ENCODE measurements at places on chromosomes 4 and X. TPM values are rescaled to one million over a fixed set of nuclear protein-coding genes. Genes with fewer than 3 reads are reported as not detected.

Gene CLDN24
- not detected for total RNA-seq

DNA sequence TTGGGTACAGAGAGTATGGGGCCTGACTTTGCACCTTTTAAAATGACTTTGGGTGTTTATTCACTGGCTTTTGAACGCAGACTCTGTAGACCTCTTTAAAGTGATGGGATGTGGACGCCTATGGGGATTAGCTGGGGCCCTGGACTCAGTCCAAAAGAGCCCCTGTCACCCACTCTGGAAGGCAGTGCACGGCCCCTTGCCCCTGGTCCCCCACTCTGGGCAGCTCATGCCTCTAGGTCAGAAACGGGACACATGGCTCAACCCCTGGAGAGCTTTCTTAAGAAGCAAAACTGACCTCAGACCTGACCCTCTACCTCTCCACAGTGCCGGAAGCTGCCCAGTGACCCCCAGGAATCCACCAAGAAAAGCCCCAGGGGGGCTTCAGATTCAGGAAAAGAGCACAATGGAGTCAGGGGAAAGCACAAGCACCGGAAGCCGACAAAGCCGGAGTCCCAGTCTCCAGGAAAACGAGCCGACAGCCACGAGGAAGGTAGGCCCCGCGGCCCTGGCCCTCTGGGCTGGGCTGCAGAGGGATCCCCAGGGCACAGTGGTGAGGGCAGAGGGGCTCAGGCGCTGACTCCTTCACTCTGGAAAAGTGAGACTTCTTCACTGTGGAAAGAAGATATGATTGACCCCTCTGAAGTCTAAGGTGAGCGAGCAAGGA lies 38.4 kb downstream of the BCORL1 start:
- no peaks in the 10 kb centered on the region for H3K27me3 ChIP-seq
- H3K4me3 ChIP-seq: no peak overlapping the region
- H3K4me1 ChIP-seq: peaks cover 5% of the 10 kb centered on the region
- H3K27ac ChIP-seq: no peak overlapping the region
- H3K36me3 ChIP-seq: peaks cover 55% of the 10 kb centered on the region

GRCh38 chr4:25113915-25114904 lies 46.0 kb downstream of the SEPSECS start:
- no peaks in the 10 kb centered on the region for H3K27me3 ChIP-seq
- no peaks in the 10 kb centered on the region for H3K36me3 ChIP-seq
- no peak overlapping the region for H3K27ac ChIP-seq
- no peak overlapping the region for H3K4me3 ChIP-seq
- no peak for ATAC-seq
- H3K4me1 ChIP-seq: no peaks in the 10 kb centered on the region

DNA sequence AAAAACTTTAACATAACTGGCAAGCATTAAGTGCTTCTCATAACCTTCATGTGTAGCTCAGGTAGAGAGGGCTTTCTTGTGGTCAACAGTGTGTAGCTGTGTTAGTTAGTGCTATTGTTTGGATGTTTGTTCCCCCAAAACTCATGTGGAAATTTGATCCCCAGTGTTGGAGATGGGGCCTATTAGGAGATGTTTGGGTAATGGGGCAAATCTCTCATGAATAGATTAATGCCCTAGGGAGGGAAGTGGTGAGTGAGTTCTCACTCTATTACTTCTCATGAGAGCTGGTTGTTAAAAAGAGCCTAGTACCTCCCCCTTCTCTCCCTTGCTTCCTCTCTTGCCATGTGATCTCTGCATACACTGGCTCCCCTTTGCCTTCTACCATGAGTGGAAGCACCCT lies 16.5 kb upstream of the SLC25A43 start:
- H3K27ac ChIP-seq: no peak overlapping the region
- H3K27me3 ChIP-seq: no peaks in the 10 kb centered on the region
- ATAC-seq: no peak
- no peak overlapping the region for H3K4me3 ChIP-seq

Gene HEPH
- not detected for total RNA-seq

DNA sequence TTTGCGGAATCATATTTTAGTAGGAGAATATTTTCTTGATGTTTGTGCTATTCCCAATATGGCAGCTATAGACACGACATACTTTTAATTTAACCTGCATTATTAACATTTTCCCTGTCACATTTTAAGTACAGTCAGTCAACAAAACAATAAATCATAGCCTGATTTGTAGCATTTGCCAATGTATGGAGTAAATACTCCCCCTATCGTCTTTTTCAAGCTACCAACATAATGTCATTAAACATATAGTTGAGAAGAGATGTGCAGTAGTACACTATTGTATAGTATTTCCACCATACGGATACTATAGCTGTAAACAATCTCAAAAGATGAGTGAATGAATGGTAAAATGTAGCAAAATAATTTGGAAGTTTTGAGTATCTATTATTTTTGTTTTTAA lies 303.7 kb upstream of the MAGEB2 start:
- H3K36me3 ChIP-seq: no peaks in the 10 kb centered on the region
- no peak overlapping the region for H3K27ac ChIP-seq
- H3K4me3 ChIP-seq: no peak overlapping the region
- no peaks in the 10 kb centered on the region for H3K4me1 ChIP-seq
- ATAC-seq: no peak

Gene EDA
- total RNA-seq: 6.5 TPM

GRCh38 chr4:67083496-67083895 lies 461.8 kb downstream of the CENPC start:
- no peak overlapping the region for H3K27ac ChIP-seq
- H3K4me3 ChIP-seq: no peak overlapping the region
- H3K4me1 ChIP-seq: no peaks in the 10 kb centered on the region
- H3K36me3 ChIP-seq: no peaks in the 10 kb centered on the region
- no peak for ATAC-seq

Gene RNF128
- not detected for total RNA-seq

Gene VCX2
- not detected for total RNA-seq

Gene XK
- total RNA-seq: not detected

Gene ACE2
- total RNA-seq: 0.16 TPM

Gene TCEAL3
- 4.1 TPM for total RNA-seq

GRCh38 chr4:177596035-177596434 lies 153.8 kb upstream of the AGA start:
- ATAC-seq: peak; percentile 98
- H3K27me3 ChIP-seq: no peaks in the 10 kb centered on the region
- H3K27ac ChIP-seq: no peak overlapping the region

DNA sequence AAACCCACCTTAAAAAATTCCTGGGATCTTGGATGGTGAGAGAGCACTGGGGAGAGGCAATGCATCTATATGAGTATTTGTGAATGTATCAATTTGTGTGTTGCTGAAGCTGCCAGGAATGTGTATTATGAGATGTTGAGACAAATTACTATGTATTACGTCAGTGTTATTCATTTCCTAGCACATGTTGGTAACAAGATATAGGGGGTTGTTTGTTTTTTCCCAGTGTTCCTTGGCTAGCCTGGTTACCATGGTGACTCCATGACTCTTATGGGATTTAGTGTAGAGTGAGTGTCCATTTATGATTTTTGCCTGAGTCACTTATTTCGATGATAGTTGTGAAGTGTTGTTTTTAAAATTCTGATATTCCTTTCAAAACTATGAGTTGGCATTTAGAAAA lies 65.6 kb downstream of the RAB40A start:
- no peak overlapping the region for H3K27ac ChIP-seq
- H3K36me3 ChIP-seq: no peaks in the 10 kb centered on the region
- ATAC-seq: no peak
- H3K4me1 ChIP-seq: no peaks in the 10 kb centered on the region
- H3K4me3 ChIP-seq: no peak overlapping the region
- no peaks in the 10 kb centered on the region for H3K27me3 ChIP-seq

Gene TBC1D8B
- total RNA-seq: 0.84 TPM

GRCh38 chr4:137470806-137471205 lies 61.5 kb downstream of the PCDH18 start:
- H3K4me3 ChIP-seq: no peak overlapping the region
- no peak overlapping the region for H3K27ac ChIP-seq
- H3K36me3 ChIP-seq: no peaks in the 10 kb centered on the region
- H3K27me3 ChIP-seq: no peaks in the 10 kb centered on the region
- H3K4me1 ChIP-seq: no peaks in the 10 kb centered on the region

- no peaks in the 10 kb centered on the region for H3K27me3 ChIP-seq
- H3K27ac ChIP-seq: no peak overlapping the region
- no peaks in the 10 kb centered on the region for H3K36me3 ChIP-seq
Observed at GRCh38 chr4:28360681-28361080, 1500.0 kb downstream of the STIM2 start.

DNA sequence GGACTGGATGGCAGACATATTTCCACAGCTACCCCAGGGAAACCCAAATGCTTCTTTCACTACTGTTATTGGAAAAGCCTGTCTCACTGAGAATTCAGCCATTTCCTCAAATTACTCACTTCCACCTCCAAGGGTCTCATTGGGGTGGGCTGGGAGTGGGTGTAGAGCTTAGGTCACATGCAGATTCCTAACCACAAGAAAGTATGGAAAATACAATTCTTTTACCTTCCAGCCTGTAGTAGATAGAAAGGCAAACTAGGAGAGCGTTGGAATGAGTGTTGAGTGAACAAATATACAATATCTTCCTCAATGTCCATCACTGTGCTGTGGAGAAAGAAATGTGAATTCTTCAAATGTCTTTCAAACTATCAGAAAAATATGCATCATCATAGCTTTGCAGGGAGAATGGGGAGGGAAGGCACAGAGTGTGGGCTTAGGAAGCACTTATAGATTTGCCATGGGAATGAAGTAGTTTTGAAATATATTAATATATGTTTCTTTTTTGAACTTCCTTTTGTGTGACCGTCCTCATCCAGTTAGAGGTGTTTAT lies 245.3 kb upstream of the JADE1 start:
- no peak for ATAC-seq
- no peak overlapping the region for H3K27ac ChIP-seq
- no peak overlapping the region for H3K4me3 ChIP-seq
- H3K36me3 ChIP-seq: no peaks in the 10 kb centered on the region

DNA sequence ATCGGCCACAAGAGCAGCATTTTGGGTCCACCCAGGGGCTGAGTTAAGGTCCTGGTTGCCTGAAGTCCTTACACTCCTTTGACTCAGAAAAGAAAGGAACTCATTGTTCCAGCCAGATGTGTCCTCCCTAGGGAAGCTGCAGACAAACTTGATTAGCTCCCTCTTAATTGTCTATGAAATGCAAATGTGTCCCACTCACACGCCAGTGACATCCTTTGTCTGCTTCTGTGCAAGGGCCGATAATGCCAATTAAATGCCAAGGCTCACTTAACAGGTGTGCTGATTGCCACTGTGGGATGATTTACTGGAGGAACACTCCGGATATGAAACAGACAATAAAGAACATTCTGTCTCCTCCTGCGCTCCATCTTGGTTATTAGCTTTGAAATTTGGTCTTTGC lies 332.9 kb upstream of the CPEB2 start:
- H3K4me1 ChIP-seq: no peaks in the 10 kb centered on the region
- ATAC-seq: no peak
- no peak overlapping the region for H3K4me3 ChIP-seq
- peaks cover 10% of the 10 kb centered on the region for H3K27me3 ChIP-seq
- H3K27ac ChIP-seq: no peak overlapping the region
- no peaks in the 10 kb centered on the region for H3K36me3 ChIP-seq

DNA sequence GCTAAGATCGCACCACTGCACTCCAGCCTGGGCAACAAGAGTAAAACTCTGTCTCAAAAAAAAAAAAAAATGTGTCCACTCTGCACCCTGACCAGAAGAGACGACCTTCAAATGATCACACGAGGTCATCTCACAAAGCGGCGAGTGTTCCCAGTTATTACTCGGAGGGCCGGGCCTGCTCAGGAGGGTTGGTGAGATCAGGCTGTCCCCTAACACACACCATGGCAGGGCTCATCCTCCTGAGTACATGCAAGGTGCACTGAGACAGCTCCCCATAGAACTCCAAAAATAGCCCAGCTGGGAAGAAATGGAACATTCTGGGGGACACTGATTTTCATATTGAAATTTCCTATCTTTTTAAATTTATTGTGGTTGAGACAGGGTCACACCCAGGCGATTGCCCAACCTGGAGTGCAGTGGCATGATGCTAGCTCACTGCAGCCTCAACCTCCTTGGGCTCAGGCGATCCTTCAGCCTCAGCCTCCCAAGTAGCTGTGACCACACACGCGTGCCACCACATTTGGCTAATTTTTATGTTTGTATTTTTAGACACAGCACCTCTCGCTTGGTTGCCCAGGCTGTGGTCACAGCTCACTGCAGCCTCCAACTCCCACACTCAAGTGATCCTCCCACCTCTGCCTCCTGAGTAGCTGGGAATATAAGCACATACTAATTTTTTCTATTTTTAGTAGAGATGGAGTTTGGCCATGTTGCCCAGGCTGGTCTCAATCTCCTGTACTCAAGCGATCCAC lies 51.5 kb downstream of the DHRSX start:
- peaks cover 4% of the 10 kb centered on the region for H3K4me1 ChIP-seq
- H3K4me3 ChIP-seq: no peak overlapping the region
- ATAC-seq: no peak
- H3K27me3 ChIP-seq: no peaks in the 10 kb centered on the region

Gene UGT8
- total RNA-seq: 0.82 TPM

DNA sequence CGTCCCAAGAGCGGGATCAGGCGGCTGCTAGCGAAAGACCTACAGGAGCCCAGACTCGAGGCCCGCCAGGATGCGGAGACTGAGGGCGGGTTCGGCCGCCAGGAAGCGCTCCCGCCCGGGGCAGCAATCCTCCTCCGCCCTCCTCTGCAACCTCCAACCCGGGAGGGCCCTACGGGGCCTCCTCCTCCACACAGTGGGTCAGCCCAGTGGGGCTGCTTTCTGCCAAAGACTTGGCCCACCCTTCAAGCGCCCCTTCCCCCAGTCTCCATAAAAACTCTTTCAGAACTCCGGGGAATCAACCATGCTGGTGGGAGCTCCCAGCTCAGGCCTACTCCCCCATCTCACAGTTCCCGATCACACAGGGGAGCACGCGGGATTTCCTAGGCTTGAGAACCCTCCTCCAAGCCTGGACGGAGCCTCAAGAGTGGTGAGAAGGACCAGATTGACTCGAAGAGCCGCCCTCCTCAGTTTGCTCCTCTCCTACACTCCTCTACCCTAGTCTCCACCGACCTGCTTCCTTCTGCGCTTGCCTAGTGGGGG lies 77.5 kb downstream of the RLIM start:
- no peaks in the 10 kb centered on the region for H3K36me3 ChIP-seq
- peak overlapping the region; percentile 87 for H3K27ac ChIP-seq
- H3K4me3 ChIP-seq: peak overlapping the region; percentile 75
- no peaks in the 10 kb centered on the region for H3K27me3 ChIP-seq
- ATAC-seq: no peak
- peaks cover 9% of the 10 kb centered on the region for H3K4me1 ChIP-seq

GRCh38 chrX:133364865-133365264 lies 50.4 kb downstream of the GPC4 start:
- no peaks in the 10 kb centered on the region for H3K36me3 ChIP-seq
- no peak overlapping the region for H3K27ac ChIP-seq
- no peak overlapping the region for H3K4me3 ChIP-seq

Gene CACNA1F
- 0.82 TPM for total RNA-seq

Gene ARX
- not detected for total RNA-seq

Gene P2RY8
- total RNA-seq: 105 TPM

- no peak for ATAC-seq
- H3K27ac ChIP-seq: no peak overlapping the region
- peaks cover 11% of the 10 kb centered on the region for H3K4me1 ChIP-seq
- no peaks in the 10 kb centered on the region for H3K27me3 ChIP-seq
- no peaks in the 10 kb centered on the region for H3K36me3 ChIP-seq
- no peak overlapping the region for H3K4me3 ChIP-seq
Observed at GRCh38 chr4:153348006-153348405, 3.5 kb downstream of the MND1 start.

Measured in activated T-helper 17 cell treated with anti-CD3 and anti-CD28 coated beads, Interleukin-2, amount 50 U/mL, for 72 hours (primary cell).